Aortic smooth muscle cell (primary cell): ENCODE measurements at places on chromosomes 2 and 18. TPM values are rescaled to one million over a fixed set of nuclear protein-coding genes. Genes with fewer than 3 reads are reported as not detected.

Gene RPRD1A
- 37.4 and 39.2 TPM in 2 replicates for total RNA-seq

Gene PLCL1
- 18.6 and 40.2 TPM in 2 replicates for total RNA-seq

Gene IL1F10
- total RNA-seq: not detected in 2 replicates

Gene LIMS3
- 7.9 and 13.2 TPM in 2 replicates for total RNA-seq

Gene STARD6
- total RNA-seq: 0.44 and 0.53 TPM in 2 replicates

Gene DDX18
- total RNA-seq: 35.1 and 35.3 TPM in 2 replicates
